ENCODE measurements at places on chromosomes 7 and 10.
A peak's percentile ranks its signal among the peaks of the same experiment; 100 is the strongest.

GRCh38 chr10:52818019-52818418 is 45.4 kb upstream of the MBL2 start:
- peak; percentile 64 for DNase-seq

- DNase-seq = no peak
Observed at GRCh38 chr7:142442396-142442795, 184.5 kb upstream of the PRSS58 start.

GRCh38 chr7:75732764-75733630 is 5.7 kb downstream of the HIP1 start:
- DNase-seq = no peak

GRCh38 chr7:142916508-142916907 is 17.0 kb downstream of the TRPV5 start:
- no peak for DNase-seq

DNA sequence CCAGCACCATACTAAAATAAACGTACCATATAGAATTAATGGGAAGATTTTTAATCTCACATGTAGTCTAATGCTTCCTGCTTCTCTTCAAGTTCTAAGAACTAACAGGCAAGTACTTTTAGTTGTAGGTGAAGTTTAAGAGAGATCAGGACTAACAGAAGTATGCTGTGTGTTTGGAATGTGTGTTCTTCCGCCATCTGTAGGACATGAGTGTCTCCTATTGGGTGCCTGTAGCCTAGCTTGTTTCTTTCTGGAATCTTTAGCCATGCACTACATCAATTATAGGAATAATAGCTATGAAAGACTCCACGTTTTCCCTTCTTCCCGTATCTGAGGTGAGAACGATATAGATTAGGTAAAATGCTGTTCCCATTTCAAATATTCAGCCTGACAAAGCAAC is 140.2 kb upstream of the AHR start:
- DNase-seq = no peak

- DNase-seq = no peak
Observed at GRCh38 chr7:127794136-127794535, 142.1 kb downstream of the SND1 start.

- DNase-seq = no peak
Observed at GRCh38 chr7:102273749-102274712, 12.6 kb upstream of the SH2B2 start.

- DNase-seq = no peak
Observed at GRCh38 chr7:55770778-55771177, 91.8 kb downstream of the SEPTIN14 start.

- DNase-seq = no peak
Observed at GRCh38 chr10:4632757-4633156, 193.2 kb upstream of the AKR1E2 start.

- no peak for DNase-seq
Observed at GRCh38 chr10:43044961-43045621, 31.8 kb upstream of the RET start.

GRCh38 chr10:123135415-123136141 is at the start of gene HMX3:
Gene HMX3 (plus strand): TSS chr10:123135970. CDS start chr10:123136051, 81 bp downstream.
- peak; percentile 57 for DNase-seq

- no peak for DNase-seq
Observed at GRCh38 chr10:114662646-114663217, 4.7 kb upstream of the ABLIM1 start.
